ENCODE measurements at places on chromosomes 2 and 18.

GRCh38 chr2:130807659-130808385, 28.9 kb upstream of the ARHGEF4 start:
- no peak for DNase-seq

DNA sequence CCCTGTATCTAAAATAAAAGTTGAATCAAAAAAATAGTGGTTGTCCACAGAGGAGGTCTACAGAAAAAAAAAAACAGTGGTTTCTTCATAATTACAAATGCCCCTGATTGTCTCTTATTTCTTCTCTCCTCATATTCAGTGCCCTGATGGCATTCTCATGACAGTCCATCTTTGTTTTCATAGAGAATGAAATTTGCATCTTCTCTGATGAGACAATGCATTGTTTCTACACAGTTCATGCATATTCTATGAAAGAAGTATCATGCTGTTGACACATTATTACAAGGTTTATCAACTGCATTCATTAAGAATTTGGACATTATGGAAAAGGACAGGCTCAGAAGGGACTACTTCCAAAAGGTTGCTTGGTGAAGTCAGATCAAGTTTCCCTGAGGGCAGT, 59.5 kb downstream of the LHCGR start:
- DNase-seq, result no peak

GRCh38 chr2:219752726-219753125, 125.3 kb downstream of the SLC4A3 start:
- DNase-seq, result no peak

DNA sequence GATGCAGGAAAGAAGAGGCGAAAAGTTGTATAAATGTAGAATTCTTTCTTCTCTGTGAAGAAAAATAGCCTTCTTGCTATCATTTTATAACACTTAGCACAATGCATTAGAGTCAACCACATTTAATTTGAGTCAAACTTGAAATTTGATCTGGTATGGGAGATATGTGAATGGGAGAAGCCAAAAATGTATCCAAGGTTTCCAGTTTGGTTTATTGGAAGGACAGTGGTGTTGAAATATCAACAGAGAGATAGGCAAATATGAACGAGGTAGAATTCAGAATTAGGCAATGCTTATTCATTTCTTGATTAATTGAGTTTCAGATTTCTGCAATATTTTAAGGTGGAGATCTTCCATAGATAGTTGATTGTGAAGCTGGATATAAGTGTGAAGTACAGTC, 991.9 kb upstream of the CHAC2 start:
- no peak for DNase-seq

- DNase-seq, result peak; percentile 28
These were observed 157.8 kb downstream of the SMAD2 start for GRCh38 chr18:47772374-47773248.

- DNase-seq, result no peak
These were observed 148.2 kb upstream of the GLI2 start for GRCh38 chr2:120587279-120587996.

- no peak for DNase-seq
These were observed 280.3 kb upstream of the ATP5MC3 start for GRCh38 chr2:175461839-175462238.

GRCh38 chr2:25176541-25177181, 8.3 kb upstream of the POMC start:
- DNase-seq, result no peak

DNA sequence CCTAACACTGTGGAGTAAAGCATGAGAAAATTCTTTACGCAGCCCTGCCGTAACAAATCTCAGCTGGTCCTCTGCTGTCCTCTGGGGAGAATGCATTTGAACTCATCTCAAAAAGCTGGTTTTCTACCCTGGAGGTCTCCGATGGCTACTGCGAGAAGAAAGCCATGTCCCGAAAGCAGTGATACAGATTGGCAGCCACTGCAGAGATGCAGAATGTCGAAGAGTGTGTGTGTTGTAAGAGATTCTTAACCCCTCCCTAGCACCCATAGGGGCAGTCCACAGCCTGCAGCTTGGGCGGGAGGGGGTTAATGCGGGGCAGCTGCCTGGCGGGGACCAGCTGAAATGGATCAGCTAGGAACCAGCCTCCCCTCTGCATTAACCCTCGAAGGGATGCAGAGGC, 235.9 kb downstream of the ZNF516 start:
- DNase-seq, result no peak

- no peak for DNase-seq
These were observed 1280.6 kb upstream of the NRXN1 start for GRCh38 chr2:52312486-52312885.

DNA sequence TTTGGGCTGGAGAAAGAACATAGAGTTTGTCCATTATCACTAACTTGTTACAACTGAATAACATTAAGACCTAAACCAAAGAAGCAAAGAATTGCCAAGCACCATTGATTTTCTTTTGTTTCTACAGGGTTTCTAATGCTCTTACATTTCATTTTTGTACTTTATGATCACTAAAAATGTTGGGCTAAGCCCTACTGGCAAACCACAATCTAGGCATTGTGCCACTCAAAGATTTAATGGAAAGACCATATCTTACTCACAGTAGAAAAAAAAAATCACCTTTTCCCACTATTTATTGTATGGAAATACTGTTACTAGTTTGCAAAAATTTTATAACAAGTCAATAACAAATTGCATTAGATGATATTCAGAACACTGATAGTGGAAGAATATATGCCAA, 447.4 kb upstream of the PKDCC start:
- no peak for DNase-seq

DNA sequence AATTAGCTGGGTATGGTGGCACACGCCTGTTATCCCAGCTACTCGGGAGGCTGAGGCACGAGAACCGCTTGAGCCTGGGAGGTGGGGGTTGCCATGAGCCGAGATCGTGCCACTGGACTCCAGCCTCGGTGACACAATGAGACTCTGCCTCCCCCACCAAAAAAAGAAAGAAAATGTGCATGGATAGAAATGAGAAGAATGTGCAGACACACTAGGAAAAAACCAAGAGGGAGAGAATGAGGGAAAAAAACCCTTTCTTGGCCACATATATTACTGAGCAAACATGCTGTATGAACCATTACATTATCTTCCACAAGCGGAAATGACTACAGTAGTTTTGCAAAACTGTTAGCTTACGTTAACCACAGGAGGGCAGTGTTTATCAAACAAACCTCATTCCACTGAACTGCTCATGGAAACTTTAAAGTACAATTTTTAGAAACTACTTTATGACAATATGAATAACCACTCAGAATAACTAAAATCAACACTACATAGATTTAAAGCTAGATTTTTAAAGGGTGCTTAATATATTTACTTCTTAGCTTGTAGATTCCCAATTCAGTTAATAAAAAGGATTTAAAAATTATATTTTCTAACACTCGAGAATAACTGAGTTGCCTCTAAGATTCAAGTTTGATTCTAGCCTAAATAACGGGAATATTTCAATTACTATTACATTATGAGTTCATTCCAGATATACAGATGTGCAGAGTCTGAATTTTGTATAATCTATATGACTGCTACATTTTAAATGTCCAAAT, 26.4 kb downstream of the ASXL2 start:
- peak; percentile 59 for DNase-seq

DNA sequence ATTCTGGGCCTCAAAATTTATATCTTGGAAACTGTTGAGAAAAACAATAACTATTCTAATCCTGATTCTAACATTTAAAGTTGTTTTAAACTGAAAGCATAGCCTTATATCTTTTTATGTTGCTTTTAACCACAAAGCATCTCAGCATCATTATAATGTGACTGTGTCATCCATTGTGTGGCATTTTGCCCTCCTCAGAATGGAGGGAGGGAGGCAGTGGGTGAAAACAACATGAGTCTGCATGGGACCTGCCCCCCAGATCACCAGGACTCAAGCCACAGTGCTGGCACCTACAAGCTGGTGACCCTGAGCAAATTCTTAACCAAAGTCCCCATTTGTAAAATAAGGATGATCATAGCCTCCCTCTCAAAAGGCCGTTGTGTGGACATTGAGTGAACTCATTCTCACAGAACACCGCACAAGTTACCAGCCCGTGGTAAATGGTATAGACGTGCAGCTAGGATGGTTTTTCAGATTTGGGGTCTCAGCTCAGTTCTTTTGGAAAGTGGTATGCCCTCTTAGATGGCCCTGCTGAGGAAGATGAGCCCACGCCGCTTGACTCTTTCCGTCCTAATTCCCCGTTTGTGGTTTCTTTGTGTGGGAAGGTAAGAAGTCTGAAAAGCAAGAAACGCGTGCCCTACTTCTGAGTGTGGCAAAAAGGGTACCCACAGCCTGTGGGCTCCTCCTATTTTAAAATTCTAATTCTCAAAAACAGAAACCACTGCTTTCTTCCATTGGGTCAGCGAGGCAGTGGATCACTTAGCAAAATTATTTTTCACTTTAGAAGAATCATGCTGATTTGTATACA, 305.0 kb upstream of the ID2 start:
- DNase-seq, result no peak

- DNase-seq, result no peak
These were observed 799 bp downstream of the CEP68 start for GRCh38 chr2:65057054-65057375.

- DNase-seq, result no peak
These were observed 3.1 kb downstream of the GCG start for GRCh38 chr2:162148956-162149355.

- no peak for DNase-seq
These were observed 91.4 kb downstream of the GALNT1 start for GRCh38 chr18:35672897-35673296.
